ENCODE measurements at places on chromosomes 5 and 9. TPM values are rescaled to one million over a fixed set of nuclear protein-coding genes. Genes with fewer than 3 reads are reported as not detected.

LRRC70 gene
- 0.68 TPM for polyA plus RNA-seq

FGFR4 gene
- 0.96 TPM for polyA plus RNA-seq

SLC25A48 gene
- polyA plus RNA-seq: not detected

SPOCK1 gene
- 4.1 TPM for polyA plus RNA-seq

KIF4B gene
- polyA plus RNA-seq: 0.05 TPM

ACSL6 gene
- polyA plus RNA-seq: 0.48 TPM

NUP188 gene
- 35.8 TPM for polyA plus RNA-seq

MARVELD2 gene
- 4.9 TPM for polyA plus RNA-seq

- no peak for DNase-seq
- no peaks in the 10 kb centered on the region for H3K27me3 ChIP-seq
- no peak overlapping the region for H3K4me3 ChIP-seq
- no peaks in the 10 kb centered on the region for H3K36me3 ChIP-seq
Measured at GRCh38 chr9:134231767-134232166, 67.4 kb upstream of the RNU6ATAC start.

GRCh38 chr9:37931592-37931991, 27.7 kb upstream of the SLC25A51 start:
- H3K36me3 ChIP-seq: no peaks in the 10 kb centered on the region
- H3K27me3 ChIP-seq: no peaks in the 10 kb centered on the region
- H3K27ac ChIP-seq: no peak overlapping the region

GRCh38 chr5:132258102-132259068, 889 bp downstream of the PDLIM4 start:
- H3K27me3 ChIP-seq: no peaks in the 10 kb centered on the region
- no peaks in the 10 kb centered on the region for H3K36me3 ChIP-seq
- H3K4me3 ChIP-seq: peak overlapping the region; percentile 46
- H3K4me1 ChIP-seq: peaks cover 12% of the 10 kb centered on the region

GRCh38 chr9:3475300-3476020, 50.3 kb downstream of the RFX3 start:
- no peak for DNase-seq
- no peaks in the 10 kb centered on the region for H3K27me3 ChIP-seq
- H3K36me3 ChIP-seq: no peaks in the 10 kb centered on the region
- H3K4me3 ChIP-seq: no peak overlapping the region
- H3K27ac ChIP-seq: no peak overlapping the region
- no peaks in the 10 kb centered on the region for H3K4me1 ChIP-seq

- H3K27me3 ChIP-seq: no peaks in the 10 kb centered on the region
- H3K27ac ChIP-seq: peak overlapping the region; percentile 90
- H3K4me1 ChIP-seq: peaks cover 26% of the 10 kb centered on the region
- H3K4me3 ChIP-seq: peak overlapping the region; percentile 21
- no peaks in the 10 kb centered on the region for H3K36me3 ChIP-seq
- DNase-seq: peak; percentile 66
Measured at GRCh38 chr9:113564498-113565237, 101.1 kb downstream of the RGS3 start.

GRCh38 chr9:117796681-117797080, 92.5 kb downstream of the TLR4 start:
- H3K36me3 ChIP-seq: no peaks in the 10 kb centered on the region
- no peak for DNase-seq
- no peaks in the 10 kb centered on the region for H3K27me3 ChIP-seq
- no peaks in the 10 kb centered on the region for H3K4me1 ChIP-seq
- H3K27ac ChIP-seq: no peak overlapping the region
- H3K4me3 ChIP-seq: no peak overlapping the region

GRCh38 chr5:149961186-149961685, 678 bp downstream of the SLC26A2 start:
- H3K27ac ChIP-seq: no peak overlapping the region
- H3K27me3 ChIP-seq: no peaks in the 10 kb centered on the region
- H3K4me1 ChIP-seq: no peaks in the 10 kb centered on the region
- DNase-seq: no peak

DNA sequence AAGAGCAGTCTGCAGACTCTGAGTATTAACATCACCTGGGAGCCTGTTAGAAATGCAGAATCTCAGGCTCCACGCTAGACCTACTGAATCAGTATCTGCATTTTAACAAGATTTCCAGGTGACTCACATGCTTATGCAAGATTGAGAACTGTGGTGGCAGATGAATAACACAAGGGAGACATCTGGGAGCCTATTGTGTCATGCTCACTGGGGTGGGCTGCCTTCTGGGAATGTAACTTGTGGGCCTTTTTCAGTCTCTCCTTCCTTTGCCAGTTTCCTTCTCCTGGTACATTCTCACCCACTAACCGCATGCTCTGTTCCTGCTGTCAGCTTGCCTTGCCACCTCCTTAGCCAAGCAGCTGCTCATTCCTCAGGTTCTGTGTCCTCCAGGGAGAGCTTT, 176.6 kb upstream of the C9orf72 start:
- no peak for DNase-seq
- no peaks in the 10 kb centered on the region for H3K36me3 ChIP-seq
- no peak overlapping the region for H3K27ac ChIP-seq
- H3K4me1 ChIP-seq: no peaks in the 10 kb centered on the region
- H3K27me3 ChIP-seq: no peaks in the 10 kb centered on the region
- no peak overlapping the region for H3K4me3 ChIP-seq

DNA sequence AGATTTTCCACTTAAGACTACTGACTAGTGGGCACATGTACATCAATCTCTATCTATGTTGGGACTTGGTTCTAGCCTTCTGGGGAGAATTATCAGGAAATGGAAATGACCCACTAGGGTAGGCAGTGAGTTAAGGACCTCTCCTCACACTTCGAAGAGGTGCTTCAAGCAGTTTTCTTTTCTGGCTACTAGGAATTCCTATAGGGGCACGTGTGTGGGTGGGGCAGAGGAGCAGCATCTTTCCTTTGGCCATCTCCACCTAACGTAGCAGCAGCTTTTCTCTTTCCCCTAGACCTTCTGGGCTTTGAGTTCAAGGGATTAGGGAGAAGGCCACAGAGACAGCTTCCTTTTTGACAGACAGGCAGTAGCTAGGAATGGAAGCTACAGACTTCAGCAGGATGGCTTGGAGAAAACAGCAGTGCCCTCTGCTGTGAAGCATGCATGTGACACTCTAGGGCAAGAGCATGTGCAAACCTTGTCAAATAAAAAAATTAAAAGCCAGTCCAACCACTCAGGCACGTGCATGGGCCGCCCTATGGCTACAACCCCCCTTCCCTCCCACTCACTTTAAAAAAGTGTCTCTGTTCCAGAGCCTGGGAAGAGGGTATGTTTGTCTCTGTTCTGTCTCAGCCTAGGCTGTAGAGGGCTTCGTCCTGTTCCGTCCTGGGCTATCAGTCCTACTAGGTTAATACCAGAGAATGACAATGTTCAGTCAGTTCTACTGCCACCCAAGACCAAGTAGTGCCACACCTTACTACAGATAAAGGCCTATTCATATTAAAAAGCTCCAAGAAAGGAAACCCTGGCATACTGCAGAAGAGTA, 8.7 kb upstream of the GFRA3 start:
- no peaks in the 10 kb centered on the region for H3K27me3 ChIP-seq
- no peaks in the 10 kb centered on the region for H3K36me3 ChIP-seq
- no peaks in the 10 kb centered on the region for H3K4me1 ChIP-seq
- H3K27ac ChIP-seq: no peak overlapping the region
- H3K4me3 ChIP-seq: no peak overlapping the region

- H3K36me3 ChIP-seq: no peaks in the 10 kb centered on the region
- no peaks in the 10 kb centered on the region for H3K4me1 ChIP-seq
- no peaks in the 10 kb centered on the region for H3K27me3 ChIP-seq
- DNase-seq: no peak
- no peak overlapping the region for H3K27ac ChIP-seq
- H3K4me3 ChIP-seq: no peak overlapping the region
Measured at GRCh38 chr9:116196806-116197205, 43.2 kb downstream of the PAPPA start.

- no peak overlapping the region for H3K27ac ChIP-seq
- peak; percentile 29 for DNase-seq
- no peaks in the 10 kb centered on the region for H3K36me3 ChIP-seq
- no peak overlapping the region for H3K4me3 ChIP-seq
- H3K27me3 ChIP-seq: no peaks in the 10 kb centered on the region
Measured at GRCh38 chr5:107968998-107969397, 298.3 kb upstream of the EFNA5 start.

DNA sequence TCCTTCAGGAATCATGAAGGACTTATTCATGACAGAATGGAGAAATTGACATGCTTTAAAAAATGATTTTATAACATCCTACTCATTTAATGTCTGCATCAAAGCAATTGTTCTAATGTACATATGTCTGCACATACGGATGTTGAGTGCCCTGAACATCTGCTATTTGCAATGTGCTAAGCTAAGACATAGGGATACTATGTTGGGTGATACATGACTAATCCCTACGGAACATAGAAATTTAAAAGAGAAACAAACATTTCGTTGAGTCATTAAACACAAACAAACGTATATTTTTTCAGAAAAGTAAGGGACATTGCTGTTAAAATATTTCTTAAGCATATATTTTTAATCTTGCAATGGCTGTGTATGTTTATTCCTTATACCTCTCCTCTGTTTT, 686.5 kb upstream of the ADAMTS16 start:
- no peak for DNase-seq
- no peak overlapping the region for H3K27ac ChIP-seq
- H3K4me3 ChIP-seq: no peak overlapping the region
- H3K27me3 ChIP-seq: no peaks in the 10 kb centered on the region
- no peaks in the 10 kb centered on the region for H3K36me3 ChIP-seq

DNA sequence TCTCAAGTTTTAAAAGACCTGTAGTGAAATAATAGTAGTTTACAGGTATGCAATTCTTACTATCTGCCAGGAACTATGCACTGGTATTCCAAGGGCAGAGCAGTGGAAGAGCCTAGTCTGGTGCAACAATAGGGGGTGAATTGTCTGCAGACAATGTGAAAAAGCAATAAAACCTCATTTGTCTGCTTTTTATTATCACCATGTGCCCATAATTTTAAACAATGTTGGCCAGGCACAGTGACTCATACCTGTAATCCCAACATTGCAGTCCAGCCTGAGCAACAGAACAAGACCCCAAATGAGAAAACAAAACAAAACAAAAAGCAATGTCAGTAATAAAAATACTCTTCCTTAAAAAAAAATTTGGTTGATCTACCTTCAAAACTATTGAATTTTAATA, 12.2 kb upstream of the SLC44A1 start:
- no peak for DNase-seq
- H3K27me3 ChIP-seq: no peaks in the 10 kb centered on the region
- H3K4me1 ChIP-seq: no peaks in the 10 kb centered on the region
- H3K27ac ChIP-seq: no peak overlapping the region

DNA sequence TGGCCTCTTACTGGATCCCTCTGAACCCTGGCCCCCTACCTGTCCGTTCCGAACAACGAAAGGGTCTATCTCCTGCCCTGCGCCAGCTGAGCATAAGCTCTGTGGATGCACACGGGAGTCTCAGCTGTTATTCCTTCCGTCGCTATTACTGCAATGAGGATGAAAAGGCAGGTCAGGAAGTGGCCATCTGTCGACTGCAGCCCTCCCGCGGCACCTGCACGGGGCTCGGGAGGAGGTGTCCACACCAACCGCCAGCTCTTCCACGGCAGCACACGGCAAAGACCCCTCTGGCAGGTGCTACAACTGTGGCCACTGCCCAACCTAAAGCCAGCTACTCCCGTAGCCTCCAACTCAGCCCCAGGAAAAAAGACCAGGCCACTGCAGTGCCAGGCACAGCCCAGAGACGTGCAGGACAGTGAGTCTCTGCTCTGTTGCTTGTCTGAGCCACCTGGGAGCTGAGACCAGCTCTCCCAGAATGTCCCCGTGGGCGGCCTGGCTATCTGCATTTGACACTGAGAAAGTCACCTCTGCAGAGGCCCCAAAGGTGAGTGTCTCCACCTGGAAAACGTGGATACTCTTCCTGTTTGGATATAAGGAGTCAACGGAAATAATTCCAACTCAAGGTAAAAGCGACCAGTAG, 19.1 kb downstream of the CAMSAP1 start:
- peak overlapping the region; percentile 74 for H3K27ac ChIP-seq
- DNase-seq: no peak
- H3K4me3 ChIP-seq: no peak overlapping the region
- H3K4me1 ChIP-seq: peaks cover 39% of the 10 kb centered on the region
- H3K27me3 ChIP-seq: no peaks in the 10 kb centered on the region
- H3K36me3 ChIP-seq: no peaks in the 10 kb centered on the region

GRCh38 chr5:168921147-168921866, 342.1 kb upstream of the PANK3 start:
- H3K27ac ChIP-seq: no peak overlapping the region
- H3K36me3 ChIP-seq: no peaks in the 10 kb centered on the region
- H3K4me3 ChIP-seq: no peak overlapping the region
- peaks cover 37% of the 10 kb centered on the region for H3K4me1 ChIP-seq

DNA sequence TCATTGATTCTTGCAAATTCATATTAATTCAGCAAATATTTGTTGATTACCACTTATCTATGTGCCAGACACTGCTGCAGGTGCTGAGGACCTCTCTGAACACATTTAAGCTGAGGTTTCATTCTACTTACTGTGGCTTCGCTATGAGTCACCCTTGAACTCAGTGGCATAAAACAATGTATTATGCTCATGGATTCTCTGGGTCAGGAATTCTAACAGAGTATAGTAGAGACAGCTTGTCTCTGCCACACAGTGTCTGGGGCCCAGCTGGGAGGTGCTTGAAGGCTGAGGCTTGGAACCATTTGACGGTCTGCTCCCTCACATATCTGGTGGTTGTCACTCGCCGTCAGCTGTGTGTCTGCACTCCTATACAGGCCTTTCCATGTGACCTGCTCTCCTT, 124.3 kb upstream of the NR3C1 start:
- H3K4me3 ChIP-seq: no peak overlapping the region
- H3K27ac ChIP-seq: no peak overlapping the region
- H3K27me3 ChIP-seq: no peaks in the 10 kb centered on the region
- no peaks in the 10 kb centered on the region for H3K36me3 ChIP-seq
- no peaks in the 10 kb centered on the region for H3K4me1 ChIP-seq

- no peaks in the 10 kb centered on the region for H3K36me3 ChIP-seq
- H3K27me3 ChIP-seq: peaks cover 7% of the 10 kb centered on the region
- DNase-seq: no peak
- H3K27ac ChIP-seq: no peak overlapping the region
Measured at GRCh38 chr5:137209232-137209809, 289.8 kb downstream of the SPOCK1 start.

- peak overlapping the region; percentile 94 for H3K27ac ChIP-seq
- DNase-seq: no peak
- peaks cover 51% of the 10 kb centered on the region for H3K4me1 ChIP-seq
- peak overlapping the region; percentile 98 for H3K4me3 ChIP-seq
- no peaks in the 10 kb centered on the region for H3K36me3 ChIP-seq
Measured at GRCh38 chr5:95959051-95959887, 2.4 kb downstream of the ELL2 start.

- peak overlapping the region; percentile 78 for H3K27ac ChIP-seq
- no peak for DNase-seq
- peaks cover 17% of the 10 kb centered on the region for H3K4me1 ChIP-seq
- peaks cover 3% of the 10 kb centered on the region for H3K36me3 ChIP-seq
Measured at GRCh38 chr5:172891716-172892421, 57.8 kb downstream of the ERGIC1 start.

GRCh38 chr5:150079909-150080461, 6.4 kb downstream of the CSF1R start:
- peaks cover 3% of the 10 kb centered on the region for H3K4me1 ChIP-seq
- DNase-seq: no peak
- H3K36me3 ChIP-seq: no peaks in the 10 kb centered on the region
- H3K27me3 ChIP-seq: no peaks in the 10 kb centered on the region
- H3K4me3 ChIP-seq: no peak overlapping the region
- no peak overlapping the region for H3K27ac ChIP-seq

- H3K4me1 ChIP-seq: peaks cover 18% of the 10 kb centered on the region
- no peak overlapping the region for H3K27ac ChIP-seq
- peak; percentile 72 for DNase-seq
- H3K4me3 ChIP-seq: no peak overlapping the region
- H3K36me3 ChIP-seq: no peaks in the 10 kb centered on the region
Measured at GRCh38 chr9:129464972-129465833, 155.7 kb downstream of the C9orf50 start.

GRCh38 chr5:76225336-76225735, 142.2 kb downstream of the SV2C start:
- no peak overlapping the region for H3K4me3 ChIP-seq
- no peaks in the 10 kb centered on the region for H3K27me3 ChIP-seq
- no peaks in the 10 kb centered on the region for H3K36me3 ChIP-seq
- DNase-seq: no peak

Data from cardiac muscle cell (in vitro differentiated cells and primary cell).